ENCODE measurements at places on chromosomes 4 and X.

DNA sequence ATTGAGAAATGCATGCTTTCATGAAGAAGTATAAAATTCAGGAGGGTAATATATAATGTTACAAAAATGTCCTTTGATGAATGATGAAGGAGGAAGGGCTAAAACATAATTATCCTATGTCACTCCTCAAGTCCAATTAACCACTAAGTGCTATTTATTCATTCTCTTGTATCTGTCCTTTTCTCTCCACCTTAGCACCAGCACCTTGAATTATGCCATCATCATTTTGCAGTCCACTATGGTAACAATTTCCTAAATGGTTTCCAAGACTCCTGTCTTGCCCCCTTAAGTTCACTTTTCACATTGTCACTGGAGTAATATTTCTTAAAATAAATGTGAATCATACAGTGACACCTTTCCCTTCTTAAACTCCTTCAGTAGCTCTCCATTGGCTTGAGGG is 756.3 kb downstream of the STPG2 start:
- no peak for DNase-seq

- DNase-seq, result peak; percentile 60
Observed at GRCh38 chr4:169311643-169312365, 41.0 kb upstream of the SH3RF1 start.

GRCh38 chrX:105650986-105651385 is 171.4 kb upstream of the NRK start:
- no peak for DNase-seq

DNA sequence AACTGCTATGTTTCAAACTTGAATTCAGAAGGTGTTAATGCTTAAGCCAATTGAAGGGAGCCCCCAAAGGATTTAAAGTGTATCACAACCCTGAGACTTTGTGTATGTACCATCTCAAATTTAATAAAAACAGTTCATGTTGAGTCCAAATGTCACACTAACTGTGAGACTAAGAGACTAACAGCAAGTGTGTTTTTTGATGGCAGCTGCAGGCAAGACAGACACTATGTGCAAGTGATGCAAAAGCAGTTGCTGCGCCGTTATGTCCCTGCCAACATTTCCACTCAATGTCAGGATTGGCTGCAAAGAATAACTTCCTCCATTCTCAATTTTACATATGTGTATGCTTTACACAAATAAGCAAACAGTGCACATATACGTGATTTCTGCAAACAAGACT is 594.6 kb downstream of the IL15 start:
- no peak for DNase-seq

DNA sequence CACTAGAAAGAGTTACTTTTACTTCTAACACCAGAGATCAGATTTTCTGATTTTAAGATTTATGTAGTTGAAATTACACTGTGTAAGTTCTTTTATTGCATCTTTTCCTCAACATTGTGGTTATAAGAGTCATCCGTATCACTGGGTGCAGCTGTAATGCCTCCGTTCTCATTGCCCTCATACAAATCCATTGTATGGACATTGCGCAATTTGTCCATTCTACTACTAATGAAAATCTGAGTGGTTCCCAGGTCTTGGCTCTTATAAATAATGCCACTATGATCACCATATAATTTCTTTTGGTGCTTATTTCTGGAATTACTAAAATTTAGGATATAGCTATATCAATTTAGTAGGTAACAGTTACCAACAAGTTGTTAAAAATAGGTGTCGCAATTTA is 614.0 kb upstream of the GALNT7 start:
- DNase-seq, result no peak

DNA sequence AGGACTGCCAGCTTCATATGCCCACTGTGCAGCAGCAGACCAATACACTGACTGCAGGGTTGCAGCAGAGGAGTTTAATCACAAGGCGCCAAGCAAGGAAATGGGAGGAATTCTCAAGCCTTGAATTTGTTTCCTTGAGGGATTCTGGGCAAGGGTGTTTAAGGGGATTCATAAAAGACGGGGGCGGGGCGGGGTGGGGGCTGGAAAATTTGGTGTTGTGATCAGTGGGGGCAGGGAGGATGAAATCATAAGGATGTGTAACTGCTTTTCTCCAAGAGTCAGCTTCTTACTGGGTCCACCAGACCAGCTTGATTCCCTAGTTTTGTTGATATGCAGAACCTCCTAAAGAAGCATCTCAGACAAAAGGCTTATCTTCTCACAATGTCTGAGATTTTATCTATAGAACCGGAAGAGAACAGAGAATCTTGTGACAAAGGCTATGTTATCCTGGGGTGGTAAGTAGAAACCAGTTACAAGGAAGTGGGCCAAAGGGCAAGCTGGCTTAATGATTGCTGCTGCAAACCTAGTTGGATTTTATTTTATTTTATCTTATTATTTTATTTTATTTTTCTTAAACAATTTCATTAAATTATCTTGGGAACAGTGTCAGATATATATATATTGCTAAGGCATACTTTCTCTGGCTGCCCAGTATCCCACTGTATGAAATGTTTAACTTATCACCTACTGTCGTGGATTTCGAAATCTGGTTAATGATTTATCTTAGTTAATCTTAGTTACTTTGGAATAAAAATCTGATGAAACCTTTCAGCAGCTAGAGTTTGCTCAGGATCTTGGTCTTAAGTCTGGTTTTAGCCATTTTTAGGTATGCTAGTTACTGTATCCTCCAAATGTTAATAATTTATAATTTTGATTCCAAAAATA is 276.4 kb downstream of the RPA4 start:
- DNase-seq, result no peak

GRCh38 chr4:47500776-47501175 is 15.7 kb downstream of the ATP10D start:
- DNase-seq, result no peak

GRCh38 chr4:18934197-18934596 is 912.6 kb upstream of the LCORL start:
- no peak for DNase-seq

DNA sequence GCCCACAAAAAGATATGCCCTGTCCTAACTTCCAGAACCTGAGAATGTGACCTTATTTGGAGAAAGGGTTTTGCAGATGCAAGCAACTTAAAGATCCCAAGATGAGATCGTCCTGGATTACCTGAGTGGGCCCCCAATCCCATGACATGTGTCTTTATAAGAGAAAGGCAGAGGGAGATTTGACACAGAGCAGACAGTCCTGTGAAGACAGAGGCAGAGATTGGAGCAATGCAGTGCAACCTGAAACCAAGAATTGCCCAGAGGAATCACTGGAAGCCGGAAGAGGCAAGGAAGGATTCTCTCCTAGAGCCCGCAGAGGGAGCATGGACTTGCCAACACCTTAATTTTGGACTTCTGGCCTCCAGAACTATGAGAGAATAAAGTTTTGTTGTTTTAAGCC is 171.5 kb downstream of the SMIM20 start:
- no peak for DNase-seq

DNA sequence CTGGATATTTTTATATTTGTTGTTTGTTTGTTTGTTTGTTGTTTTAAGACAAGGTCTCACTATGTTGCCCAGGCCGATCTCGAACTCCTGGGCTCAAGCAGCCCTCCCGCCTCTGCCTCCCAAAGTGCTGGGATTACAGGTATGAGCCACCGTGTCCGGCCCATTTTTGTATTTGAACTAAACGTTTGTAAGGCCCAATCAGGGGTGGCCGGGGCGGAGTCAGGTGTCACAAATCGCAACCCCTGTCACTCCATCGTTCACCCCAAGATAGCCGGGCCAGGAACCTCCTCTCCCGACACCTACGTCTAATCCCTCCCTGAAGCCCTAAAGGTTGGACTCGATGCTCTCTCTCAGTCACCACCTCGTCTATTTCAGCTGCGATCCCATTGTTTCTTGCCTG is 722 bp upstream of the EFHC2 start:
- DNase-seq, result peak; percentile 42

- DNase-seq, result no peak
Observed at GRCh38 chr4:87427518-87427868, 5.1 kb downstream of the NUDT9 start.

DNA sequence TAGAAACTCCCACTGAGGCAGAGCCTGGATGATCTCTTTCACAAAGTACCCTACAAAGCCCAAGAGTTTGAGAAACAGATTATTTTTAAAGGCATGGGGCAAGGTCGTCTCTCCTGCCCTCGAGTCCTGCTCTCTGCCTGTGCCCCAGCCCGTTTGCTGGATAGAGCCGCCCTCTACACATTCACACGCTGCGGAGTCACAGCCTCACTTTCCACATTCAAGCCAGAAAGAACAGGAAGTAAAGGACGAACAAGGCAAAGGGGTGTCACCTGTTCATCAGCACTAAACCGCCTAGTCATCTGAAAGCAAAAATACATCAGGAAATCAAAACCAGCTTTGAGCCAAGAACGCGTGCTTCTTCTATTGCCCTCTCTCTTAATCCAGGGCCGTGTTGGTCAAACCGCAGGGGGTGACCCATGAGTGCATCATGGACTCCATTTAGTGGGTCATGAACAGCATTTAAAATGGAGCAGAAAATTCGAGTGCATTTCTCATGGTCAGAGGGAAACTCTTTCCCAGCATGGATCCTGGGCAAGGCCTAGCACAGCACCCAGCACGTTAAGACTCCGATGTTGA is 83.4 kb downstream of the PHKA2 start:
- DNase-seq, result no peak

DNA sequence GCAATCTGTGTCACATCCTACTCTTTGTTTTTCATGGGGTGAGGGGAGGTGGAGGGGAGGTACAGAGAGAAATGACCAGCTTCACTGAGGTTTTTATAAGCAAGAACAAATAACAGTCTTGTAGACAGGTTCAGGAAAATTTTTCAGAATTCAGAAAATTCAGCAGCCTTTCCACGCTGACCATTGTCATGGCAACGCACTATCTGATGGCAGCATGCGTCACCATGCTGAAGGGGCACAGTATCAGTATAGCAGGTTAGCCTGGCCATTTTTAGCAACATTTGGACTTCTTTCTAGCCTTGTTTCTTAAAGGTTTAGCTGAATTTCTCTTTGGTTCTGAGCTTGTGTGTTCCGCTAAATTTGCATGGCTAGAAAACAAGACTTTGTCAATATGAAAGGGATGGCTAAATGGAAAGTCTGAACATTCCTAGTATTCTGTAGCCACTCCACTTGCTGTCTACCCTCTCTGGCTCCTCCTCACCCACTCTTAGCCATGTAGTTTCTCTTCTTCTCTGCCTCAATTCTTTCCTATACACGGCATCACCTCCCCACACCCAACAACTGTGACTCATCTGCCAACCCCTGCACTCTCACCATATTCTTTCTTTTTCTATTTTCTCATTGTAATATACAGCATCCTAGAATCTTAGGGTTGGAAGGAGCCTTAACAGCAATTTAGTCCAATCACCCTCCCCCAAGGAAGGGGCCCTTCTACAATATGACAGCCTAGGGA is 42.7 kb upstream of the CITED1 start:
- DNase-seq, result no peak

- no peak for DNase-seq
Observed at GRCh38 chr4:182643801-182644682, 273.1 kb downstream of the DCTD start.

- DNase-seq, result no peak
Observed at GRCh38 chrX:349196-349595, 30.6 kb upstream of the GTPBP6 start.

DNA sequence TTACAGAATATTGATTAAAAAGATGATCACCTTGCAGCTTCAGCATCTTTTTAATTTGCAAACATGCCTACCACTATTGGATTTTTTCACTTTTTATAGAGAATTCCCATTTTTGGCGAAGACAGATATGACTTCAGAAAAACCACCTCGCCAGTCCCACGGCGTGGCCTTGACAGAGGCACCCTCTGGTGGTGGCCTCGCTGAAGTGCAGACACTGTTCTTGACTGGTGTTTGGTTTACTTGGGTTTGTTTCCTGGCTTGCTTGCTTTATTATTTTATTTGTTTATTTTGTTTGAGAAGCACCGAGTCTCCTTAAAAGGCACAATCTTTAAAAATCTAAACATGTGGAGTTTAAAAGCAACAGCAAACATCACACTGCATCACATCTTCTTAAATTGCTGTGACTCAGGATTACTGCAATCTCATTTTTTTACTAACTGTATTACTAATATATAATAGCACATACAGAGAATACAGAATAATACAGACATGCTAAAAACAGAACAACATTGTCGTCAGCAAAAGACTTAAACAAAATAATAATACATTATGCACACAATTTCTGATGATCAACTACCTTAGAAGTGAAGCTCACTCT is 13.1 kb upstream of the AMTN start:
- DNase-seq, result peak; percentile 41
